ENCODE measurements at places on chromosomes 5 and 9. TPM values are rescaled to one million over a fixed set of nuclear protein-coding genes. Genes with fewer than 3 reads are reported as not detected.

DNAJB5 gene
- 17.6 TPM for total RNA-seq

NR2F1 gene
- total RNA-seq: 63.0 TPM

GFM2 gene
- 48.4 TPM for total RNA-seq

INSL6 gene
- not detected for total RNA-seq

SPATA31D4 gene
- total RNA-seq: under 0.01 TPM

RANBP17 gene
- 12.3 TPM for total RNA-seq

NR5A1 gene
- total RNA-seq: not detected

FABP6 gene
- not detected for total RNA-seq

CDO1 gene
- total RNA-seq: 3.4 TPM

CACFD1 gene
- 9.4 TPM for total RNA-seq

CNTNAP3B gene
- total RNA-seq: 14.5 TPM

BHMT gene
- total RNA-seq: not detected

NR3C1 gene
- total RNA-seq: 61.5 TPM

FBP2 gene
- total RNA-seq: not detected

TTC39B gene
- total RNA-seq: 31.7 TPM

NSUN2 gene
- 55.5 TPM for total RNA-seq

GLT6D1 gene
- total RNA-seq: not detected

RBM18 gene
- 8.2 TPM for total RNA-seq

CD14 gene
- total RNA-seq: 0.11 TPM

POLR3G gene
- 40.8 TPM for total RNA-seq

MAN2A1 gene
- total RNA-seq: 99.5 TPM

NFIL3 gene
- 15.7 TPM for total RNA-seq

NRG2 gene
- 0.77 TPM for total RNA-seq

FOXD4 gene
- not detected for total RNA-seq

TMC1 gene
- total RNA-seq: 2.1 TPM

PCDHB13 gene
- total RNA-seq: 0.12 TPM

GHR gene
- total RNA-seq: 2.5 TPM

PANK3 gene
- 54.6 TPM for total RNA-seq

SHOC1 gene
- total RNA-seq: not detected

DRD1 gene
- total RNA-seq: not detected

CNTFR gene
- not detected for total RNA-seq

PCA3 gene
- total RNA-seq: under 0.01 TPM

PCDHGB5 gene
- 16.2 TPM for total RNA-seq

MARCOL gene
- not detected for total RNA-seq

PCDHGA5 gene
- 0.87 TPM for total RNA-seq

DBH gene
- not detected for total RNA-seq

WDR38 gene
- total RNA-seq: not detected

RPL37 gene
- total RNA-seq: 457 TPM

OMD gene
- total RNA-seq: not detected

PPP1R26 gene
- total RNA-seq: 22.9 TPM
